ENCODE measurements at places on chromosomes 2 and 18. TPM values are rescaled to one million over a fixed set of nuclear protein-coding genes. Genes with fewer than 3 reads are reported as not detected.

GBX2 gene
- not detected for polyA plus RNA-seq

MDH1B gene
- 7.4 TPM for polyA plus RNA-seq

IL37 gene
- 0.26 TPM for polyA plus RNA-seq

ZNF514 gene
- polyA plus RNA-seq, result 27.9 TPM

SLC35F5 gene
- 101 TPM for polyA plus RNA-seq

DSG1 gene
- polyA plus RNA-seq, result not detected

SH3RF3 gene
- 8.6 TPM for polyA plus RNA-seq

FLACC1 gene
- polyA plus RNA-seq, result 5.1 TPM

MALT1 gene
- 26.8 TPM for polyA plus RNA-seq

- no peak for DNase-seq
Observed at GRCh38 chr2:197079832-197080555, 153.5 kb upstream of the PGAP1 start.

GRCh38 chr2:30026091-30027055, 105.0 kb upstream of the ALK start:
- DNase-seq, result no peak

DNA sequence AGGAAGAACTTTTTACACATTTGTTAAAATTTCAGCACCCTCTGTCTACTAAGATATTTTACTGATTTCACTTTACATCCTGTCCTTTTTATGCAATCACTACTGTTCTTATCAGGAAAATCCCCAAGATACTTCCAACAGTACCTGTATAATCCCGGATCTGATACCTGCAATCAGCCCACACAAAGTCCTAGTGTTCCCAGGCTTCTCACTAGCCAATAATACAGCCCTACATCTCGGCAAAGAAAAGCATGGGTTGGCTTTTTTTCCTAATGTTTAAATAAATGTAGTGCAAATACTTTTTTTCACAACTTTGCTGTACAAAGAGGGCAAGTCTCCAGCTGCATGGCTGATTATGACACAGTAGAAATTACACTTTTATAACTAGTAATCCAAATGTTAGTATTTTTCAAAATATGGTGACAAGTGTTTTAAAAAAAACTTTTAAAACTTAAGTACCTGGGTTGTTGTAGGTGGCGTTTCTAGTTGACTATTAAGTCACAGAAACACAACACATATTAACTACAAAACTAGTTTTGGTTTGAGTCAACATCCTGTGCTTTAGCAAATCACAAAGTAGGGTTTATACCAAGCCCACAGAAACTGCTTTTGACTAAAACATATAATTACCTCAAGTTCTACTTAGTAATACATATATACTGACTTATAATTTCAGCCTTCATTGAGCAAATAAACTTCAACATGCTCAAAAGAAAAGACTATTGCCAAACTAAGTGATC, 19.5 kb downstream of the CNOT11 start:
- DNase-seq, result no peak

DNA sequence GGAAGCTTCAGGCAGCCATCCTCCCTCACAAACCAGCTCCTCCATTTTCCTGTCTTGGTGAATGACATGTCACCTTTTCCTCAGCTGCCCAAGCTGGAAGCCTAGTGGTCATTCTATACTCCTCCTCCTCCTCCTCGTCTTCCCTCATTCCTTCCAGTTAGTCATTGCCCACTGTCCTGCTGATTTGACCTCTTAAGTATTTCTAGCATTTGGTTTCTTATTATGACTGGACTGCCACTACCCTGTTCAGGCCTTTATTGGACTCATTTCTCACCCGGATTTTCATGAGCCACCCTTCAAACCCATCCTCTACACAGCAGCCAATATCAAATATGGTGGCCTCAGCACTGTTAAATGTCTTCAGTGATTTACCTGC, 21.9 kb upstream of the MGAT5 start:
- DNase-seq, result no peak

DNA sequence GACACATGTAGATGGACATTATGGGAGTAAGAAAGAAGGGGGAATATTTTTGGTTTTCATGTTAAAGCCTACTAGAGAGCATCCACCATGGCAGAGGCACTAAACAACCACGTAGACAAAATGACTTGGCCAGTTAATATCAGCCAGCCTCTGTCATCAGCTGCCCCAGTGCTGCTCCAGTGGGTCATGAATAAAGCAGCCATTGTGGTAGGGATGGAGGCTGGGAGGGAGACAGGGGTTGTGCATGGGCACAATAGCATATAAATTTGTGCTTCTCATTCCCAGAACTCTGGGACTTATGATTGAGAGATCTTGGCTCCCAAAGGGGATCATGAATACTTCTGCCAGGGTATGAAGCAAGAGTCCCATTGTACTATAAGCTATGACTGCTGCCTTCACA, 31.1 kb upstream of the CXCR4 start:
- no peak for DNase-seq

- no peak for DNase-seq
Observed at GRCh38 chr18:7871560-7872456, 304.7 kb downstream of the PTPRM start.

GRCh38 chr2:146392631-146393030, 1452.2 kb upstream of the ACVR2A start:
- no peak for DNase-seq

DNA sequence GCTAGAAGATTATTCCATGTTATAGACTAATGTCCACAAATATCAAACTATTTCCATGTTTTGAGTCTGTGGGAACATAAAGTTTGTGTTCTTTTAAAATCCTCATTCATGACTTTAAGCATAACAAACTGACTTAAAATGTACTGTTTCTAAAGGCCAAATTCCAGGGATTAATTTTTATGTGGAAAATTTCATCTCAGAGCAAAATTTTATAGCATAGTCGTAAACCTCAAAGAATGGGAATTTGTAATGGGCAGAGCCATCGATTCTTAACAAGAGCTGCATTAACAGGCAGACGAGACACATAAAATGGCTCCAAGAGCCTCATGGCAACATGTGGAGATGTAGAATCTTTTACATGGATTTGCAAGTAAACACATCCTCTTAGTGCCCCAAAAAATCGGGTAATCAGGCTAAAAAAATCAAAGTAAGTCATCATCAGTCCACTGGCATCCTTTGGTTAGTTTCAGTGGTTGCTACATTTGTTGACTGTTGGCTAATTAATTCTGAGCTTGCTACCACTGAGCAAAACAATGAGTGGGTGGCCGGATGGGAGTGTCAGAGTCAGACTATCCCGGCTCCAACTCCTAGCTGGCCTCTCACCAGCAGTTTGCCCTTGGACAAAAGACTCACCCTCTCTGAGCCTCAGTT, 119.6 kb downstream of the FAM210A start:
- no peak for DNase-seq

DNA sequence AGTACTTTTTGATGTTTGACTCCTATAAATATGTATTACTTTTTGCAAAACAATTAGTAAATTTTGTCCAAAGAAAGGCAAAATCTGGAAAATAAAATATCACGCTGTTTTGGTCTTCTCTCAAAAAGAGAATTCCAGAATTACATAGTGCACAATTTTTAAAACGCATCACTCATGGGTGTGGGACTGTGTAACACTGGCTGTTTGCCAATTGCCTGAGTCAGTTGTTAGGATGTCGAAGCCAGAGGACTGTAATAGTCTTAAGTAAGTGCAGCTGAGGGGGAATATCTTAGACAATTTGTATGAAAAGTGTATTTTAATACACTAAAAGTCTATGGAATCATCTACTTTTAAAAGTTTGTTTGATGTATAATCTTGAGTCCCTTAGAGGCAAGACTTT, 24.1 kb upstream of the EPHA4 start:
- DNase-seq, result no peak

GRCh38 chr2:218263817-218264641, 3.2 kb downstream of the GPBAR1 start:
- DNase-seq, result peak; percentile 32

DNA sequence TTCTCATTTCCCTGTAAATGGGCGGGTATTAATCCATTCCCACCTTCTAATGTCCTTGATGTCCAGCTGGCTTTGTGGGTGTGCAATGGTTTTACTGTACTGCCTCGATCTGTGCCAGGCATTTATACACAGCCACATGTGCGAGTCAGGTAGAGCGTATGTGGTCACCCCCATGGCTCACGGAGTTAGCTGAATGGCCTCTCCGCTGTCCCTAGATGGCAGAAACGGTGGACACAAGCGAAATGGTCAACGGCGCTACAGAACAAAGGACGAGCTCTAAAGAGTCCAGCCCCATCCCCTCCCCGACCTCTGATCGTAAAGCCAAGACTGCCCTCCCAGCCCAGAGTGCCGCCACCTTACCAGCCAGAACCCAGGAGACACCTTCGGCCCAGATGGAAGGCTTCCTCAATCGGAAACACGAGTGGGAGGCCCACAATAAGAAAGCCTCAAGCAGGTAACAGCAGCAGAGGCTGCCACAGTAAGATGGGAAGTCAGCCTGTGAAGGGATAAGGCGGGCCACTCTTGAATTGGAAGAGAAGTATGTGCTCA, 59.1 kb upstream of the EML6 start:
- no peak for DNase-seq

DNA sequence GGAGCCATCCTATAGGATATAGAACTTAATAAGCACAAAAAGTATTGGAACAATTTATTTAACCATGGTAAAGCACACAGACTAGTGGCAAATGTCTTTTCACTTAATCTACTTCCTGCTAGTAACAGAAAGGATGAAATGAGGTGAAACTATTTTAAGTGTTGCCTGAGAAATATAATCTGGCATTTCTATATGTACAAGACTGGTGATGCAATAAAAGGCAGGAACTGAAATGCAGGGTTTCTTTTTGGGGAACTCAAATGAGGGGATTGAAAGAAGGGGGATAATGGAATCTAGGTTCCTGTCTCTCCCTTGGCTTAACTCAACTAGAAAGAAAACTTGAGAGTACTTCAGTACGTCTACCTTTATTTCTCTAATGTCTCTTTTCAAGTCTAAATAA, 122.3 kb downstream of the MEMO1 start:
- no peak for DNase-seq

- DNase-seq, result peak; percentile 58
Observed at GRCh38 chr18:37578886-37579513, 13.4 kb upstream of the CELF4 start.

DNA sequence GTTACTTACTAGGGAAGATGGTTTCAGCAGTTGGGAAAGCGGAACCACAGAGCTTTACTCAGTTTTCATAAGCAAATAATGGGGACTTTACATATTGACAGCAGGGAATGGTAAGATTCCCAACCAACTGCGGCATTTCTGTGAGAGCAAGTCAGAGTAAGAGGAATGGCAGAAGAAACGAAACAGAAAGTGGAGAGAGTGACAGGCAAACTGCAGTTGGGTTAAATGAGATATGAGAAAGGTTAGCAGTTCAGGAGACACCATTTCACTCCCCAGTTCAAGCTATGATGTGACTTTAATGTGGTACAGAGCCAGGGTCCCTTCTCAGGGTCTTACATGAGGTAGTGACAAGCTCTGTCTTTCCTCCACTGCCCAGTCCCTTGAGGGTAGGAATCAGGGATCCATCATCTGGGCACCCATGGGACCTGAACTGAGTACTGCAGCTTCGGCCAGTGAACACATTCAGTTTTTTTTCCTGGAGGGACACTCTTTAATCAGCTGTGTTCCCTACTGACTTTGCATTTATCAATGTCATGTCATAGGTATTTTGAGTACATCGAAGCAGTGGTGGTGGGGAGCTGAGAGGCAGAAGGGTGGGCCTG, 33.0 kb upstream of the GREB1 start:
- no peak for DNase-seq

GRCh38 chr2:53944542-53944941, 26.3 kb downstream of the PSME4 start:
- DNase-seq, result no peak
